ENCODE measurements at places on chromosomes 13 and 19.
A peak's percentile ranks its signal among the peaks of the same experiment; 100 is the strongest.

GRCh38 chr13:80161896-80162295, 179.0 kb downstream of the SPRY2 start:
- no peak for DNase-seq

- no peak for DNase-seq
Observed at GRCh38 chr13:112231451-112232083, 144.6 kb upstream of the SPACA7 start.

DNA sequence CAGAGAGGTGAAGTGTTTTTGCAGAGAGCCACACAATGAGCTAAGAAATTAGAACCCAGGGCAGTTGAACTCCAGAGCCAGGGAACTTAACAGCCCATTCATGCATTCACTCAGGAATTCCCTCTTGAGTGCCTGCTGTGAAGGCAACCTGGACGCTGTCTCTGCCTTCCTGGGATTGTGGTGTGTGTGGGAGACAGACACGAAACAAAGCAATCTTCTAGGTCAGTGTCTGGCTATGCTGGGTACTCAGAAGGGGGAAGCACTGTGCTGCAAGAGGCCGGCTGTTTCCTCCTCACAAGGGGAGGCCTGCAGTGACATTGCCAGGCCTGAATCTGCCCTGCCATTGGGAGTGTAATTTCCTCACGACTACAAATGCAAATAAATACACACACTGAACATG, 9.7 kb downstream of the BCKDHA start:
- DNase-seq: no peak

DNA sequence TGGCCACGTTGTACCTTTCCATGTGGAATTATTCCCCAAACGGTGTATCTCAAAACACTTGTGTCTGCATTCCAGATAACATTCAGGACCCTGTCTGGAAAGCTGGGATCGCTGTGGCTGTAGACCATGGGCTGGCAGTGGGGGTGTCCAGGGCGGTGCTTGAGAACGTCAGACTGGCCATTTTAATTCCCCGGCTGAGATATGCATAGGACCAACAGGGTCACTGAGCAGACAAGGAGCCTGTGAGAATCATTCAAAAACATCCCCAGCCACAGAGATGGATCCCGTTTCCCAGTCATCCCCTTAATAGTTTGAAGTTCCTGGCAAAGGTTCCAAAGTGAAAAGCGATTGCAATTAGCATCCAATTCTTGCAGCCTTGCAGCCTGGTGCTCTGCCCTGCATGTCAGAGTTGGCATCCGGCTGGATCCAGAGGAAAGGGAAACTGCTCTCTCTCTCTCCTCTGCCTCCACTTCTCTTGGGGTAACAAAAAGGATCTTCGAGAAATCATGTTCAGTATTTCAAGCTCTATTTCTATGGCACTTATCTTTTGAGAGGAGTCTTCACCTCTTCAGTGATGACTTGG, 41.6 kb downstream of the IFT88 start:
- peak; percentile 3 for DNase-seq

DNA sequence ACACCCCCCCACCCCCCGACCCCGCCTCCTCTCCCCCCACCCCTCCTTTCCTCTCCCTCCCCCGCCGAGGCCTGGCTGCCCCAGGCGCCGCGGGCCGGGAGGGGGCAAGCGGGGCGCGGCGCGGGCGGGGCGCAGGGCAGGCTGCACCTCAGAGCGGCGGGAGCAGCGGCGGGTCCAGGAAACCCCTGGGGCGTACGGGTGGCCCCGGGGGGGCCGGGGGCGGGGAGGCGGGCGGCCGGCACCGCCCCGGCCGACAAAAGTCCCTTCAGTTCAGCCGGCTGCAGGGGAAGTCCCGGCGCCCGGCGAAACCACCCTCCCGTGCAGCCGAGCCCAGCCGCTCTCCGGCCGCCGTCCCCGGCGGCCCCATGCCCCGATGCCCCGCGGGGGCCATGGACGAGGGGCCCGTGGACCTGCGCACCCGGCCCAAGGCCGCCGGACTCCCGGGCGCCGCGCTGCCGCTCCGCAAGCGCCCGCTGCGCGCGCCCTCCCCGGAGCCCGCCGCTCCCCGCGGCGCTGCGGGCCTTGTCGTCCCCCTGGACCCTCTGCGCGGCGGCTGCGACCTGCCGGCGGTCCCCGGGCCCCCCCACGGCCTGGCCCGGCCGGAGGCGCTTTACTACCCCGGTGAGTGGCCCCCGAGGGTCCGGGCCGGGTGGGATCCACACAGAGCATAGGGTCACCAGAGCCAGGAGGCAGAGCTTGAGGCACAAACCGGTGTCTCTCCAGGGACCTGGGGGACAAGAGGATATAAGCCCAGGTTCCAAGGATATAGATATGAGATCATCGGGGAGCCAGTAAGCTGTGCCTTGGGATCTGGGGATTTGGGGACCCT, at the start of gene BCL3:
Gene BCL3, plus strand, starts transcription at position 283 of the 829 bp plus-strand sequence. Its CDS starts 83 bp downstream, at position 366.
- peak; percentile 64 for DNase-seq

DNA sequence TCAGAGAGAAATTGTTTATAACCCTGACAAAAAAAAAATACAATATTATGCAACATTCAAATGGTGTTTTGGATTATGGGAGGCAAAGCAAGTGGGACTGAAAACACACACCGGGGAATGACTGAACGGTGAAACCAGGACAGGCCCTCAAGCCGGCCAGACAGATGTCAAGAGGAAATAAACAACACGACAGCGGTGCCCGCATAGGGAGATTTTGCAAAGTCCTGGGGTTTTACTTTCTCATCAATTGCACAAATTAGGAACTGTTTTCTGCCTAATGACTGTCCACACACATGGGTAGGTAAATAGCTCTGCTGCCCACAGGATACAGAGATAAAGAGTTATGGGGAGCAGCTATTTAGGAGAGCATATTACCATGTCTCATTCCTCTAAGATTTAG, 134.5 kb downstream of the IRS2 start:
- no peak for DNase-seq

DNA sequence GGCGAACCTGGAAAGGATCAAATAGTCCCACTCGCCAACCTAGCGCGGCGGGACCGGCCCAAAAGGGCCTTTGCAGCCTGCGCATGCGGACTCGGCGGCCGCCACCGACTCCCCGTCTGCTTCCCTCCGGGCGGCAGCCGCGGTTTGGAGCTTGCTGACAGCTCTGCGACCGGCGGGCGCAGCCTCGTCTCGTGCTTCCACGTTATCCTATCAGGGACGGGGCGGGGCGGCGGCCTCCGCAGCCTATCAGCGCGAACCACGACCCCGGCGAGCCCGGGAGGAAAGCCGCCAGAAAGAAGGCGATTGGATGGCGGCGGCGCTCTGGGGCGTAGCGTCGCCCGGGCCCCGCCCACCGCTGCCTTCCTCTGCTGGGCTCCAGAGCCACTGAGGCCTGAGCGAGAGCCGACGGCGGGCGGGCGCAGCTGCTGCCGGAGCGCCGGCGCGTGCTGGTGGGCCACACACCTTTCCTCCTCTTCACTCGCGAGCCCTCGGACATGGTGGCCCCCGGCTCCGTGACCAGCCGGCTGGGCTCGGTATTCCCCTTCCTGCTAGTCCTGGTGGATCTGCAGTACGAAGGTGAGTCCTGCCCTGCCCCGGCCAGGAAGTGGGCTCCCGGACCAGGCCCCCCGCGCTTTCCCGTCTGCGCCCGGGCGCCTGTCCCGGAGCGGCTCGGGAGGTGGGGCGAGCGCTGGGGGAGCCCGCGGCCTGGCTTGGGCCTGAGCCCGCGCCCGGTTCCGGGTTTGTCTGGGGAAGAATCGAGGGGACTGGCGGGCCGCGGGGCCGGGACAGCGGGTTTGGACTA, at the start of gene DNAJC3:
Gene DNAJC3, plus strand, starts transcription at position 378 of the 802 bp plus-strand sequence. Its CDS starts 117 bp downstream, at position 495.
- DNase-seq: peak; percentile 95

GRCh38 chr19:55379174-55379573, 2.5 kb downstream of the TMEM190 start:
- DNase-seq: no peak

DNA sequence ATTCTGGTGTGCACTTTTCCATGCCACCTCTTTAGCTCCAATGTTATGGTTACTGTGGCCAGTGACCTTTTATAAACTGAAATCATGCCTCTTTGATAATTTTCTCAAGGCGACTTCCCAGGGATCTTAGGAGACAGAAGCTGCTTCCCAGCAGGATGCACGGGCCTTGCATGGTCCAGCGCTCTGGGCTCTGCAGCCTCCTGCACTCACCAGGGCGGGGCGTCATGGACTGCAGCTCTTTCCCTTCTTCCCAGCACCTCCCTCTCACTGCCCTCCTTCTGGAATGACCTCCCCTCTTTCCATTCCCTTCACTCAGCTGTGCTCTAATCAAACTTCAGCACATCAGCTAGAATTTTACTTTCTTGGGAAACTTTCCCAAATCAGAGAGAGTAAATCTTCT, 318.3 kb downstream of the IRS2 start:
- no peak for DNase-seq

DNA sequence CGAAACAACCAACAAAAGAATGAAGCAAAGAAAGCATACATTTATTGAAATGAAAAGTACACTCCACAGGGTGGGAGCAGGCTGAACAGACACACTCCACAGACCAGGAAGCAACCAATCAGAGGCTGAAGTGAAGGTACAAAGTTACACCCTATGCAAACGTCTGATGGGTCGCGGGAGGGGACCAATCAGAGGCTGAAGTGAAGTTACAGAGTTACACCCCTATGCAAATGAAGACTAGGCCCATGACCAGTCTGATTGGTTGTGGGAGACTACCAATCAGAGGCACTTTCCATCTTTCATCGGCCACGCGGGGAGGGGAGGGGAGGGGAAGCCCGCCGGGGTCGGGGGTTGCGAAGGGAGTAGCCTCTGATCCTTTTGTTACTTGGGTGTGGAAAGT, 12.4 kb upstream of the FBL start:
- DNase-seq: peak; percentile 8

GRCh38 chr19:58513694-58514563, 2.1 kb upstream of the SLC27A5 start:
- DNase-seq: peak; percentile 85

- peak; percentile 57 for DNase-seq
Observed at GRCh38 chr19:57830071-57830602, at the start of gene ZNF587B. Gene ZNF587B (plus strand): TSS chr19:57830299. CDS start chr19:57830529, 230 bp downstream.

- DNase-seq: no peak
Observed at GRCh38 chr13:36436811-36437210, 4.5 kb downstream of the CCNA1 start.

Measured in fibroblast of mammary gland (primary cell).